ENCODE measurements at places on chromosomes 3 and 15.

DNA sequence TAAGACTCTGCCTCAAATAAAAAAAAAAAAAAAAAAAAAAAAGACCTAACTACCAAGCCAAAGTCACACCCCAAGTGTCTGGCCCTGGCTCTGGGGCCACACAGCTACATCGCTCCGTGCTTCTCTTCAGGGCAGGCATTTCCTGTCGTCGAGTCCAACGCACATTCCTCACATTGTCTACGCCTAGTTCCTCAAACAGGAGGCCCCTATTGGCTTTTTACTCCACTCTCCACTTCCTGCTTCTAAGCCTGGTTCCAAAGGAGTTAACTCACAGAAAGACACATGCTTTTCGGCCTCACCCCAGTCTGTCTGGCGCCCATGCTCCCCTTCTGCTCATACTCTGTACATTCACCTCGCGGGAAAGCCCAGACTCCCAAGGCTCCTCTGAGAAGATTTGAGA lies 28.8 kb downstream of the KNG1 start:
- DNase-seq, result no peak

- no peak for DNase-seq
Measured at GRCh38 chr3:73049319-73049718, 12.1 kb upstream of the EBLN2 start.

GRCh38 chr3:127768346-127769008 lies 53.8 kb downstream of the MGLL start:
- DNase-seq, result no peak

DNA sequence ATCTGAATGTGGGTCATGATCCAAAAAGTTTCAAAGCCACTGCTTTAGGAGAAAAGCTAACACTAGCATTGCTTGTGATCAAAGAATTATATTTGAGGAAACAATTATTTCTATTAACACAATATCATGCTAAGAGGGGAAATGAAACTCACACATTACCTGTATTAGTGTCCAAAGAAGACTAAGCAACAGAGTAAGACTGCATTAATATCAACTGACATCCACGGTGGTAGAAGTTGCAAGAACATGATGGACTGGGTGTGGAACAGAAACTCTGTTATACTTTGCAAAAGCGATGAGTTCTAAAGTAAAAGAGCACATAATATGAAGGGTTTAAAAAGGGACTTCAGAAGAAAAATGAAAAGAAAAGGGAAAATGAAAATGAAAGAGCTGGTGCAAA lies 648.3 kb upstream of the NECTIN3 start:
- no peak for DNase-seq

GRCh38 chr15:70301396-70301795 lies 203.7 kb upstream of the TLE3 start:
- DNase-seq, result no peak

GRCh38 chr3:147403511-147403910 lies 2.8 kb downstream of the ZIC4 start:
- no peak for DNase-seq

DNA sequence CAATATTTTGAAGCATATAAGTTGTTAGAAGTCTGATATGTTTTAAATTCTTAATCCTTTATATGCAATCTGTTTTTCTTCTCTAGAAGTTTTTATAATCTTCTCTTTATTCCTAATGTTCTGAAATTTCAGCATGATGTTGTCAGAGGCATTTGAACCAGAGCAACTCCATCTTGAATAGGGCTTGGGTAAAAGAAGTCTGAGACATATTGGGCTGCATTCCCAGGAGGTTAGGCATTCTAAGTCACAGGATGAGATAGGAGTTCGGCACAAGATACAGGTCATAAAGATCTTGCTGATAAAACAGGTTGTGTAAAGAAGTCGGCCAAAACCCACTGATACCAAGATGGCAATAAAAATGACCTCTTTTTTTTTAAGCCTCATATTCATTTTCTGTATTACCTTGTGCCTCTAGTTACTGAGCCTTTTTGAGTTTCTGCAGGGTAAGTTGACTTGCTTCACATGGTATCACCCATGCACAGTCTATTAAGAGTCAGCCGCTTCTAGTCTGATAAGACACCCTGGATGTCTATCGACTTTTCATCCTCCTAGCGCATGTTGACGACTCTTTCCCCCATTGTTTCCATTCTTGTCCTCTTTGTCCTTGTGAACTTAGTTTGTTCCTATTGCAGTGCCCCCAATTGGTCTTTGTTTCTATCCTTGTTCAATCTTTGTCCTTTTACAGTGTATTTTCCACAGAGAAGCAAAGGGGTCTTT lies 80.8 kb upstream of the RNU6-1 start:
- no peak for DNase-seq

DNA sequence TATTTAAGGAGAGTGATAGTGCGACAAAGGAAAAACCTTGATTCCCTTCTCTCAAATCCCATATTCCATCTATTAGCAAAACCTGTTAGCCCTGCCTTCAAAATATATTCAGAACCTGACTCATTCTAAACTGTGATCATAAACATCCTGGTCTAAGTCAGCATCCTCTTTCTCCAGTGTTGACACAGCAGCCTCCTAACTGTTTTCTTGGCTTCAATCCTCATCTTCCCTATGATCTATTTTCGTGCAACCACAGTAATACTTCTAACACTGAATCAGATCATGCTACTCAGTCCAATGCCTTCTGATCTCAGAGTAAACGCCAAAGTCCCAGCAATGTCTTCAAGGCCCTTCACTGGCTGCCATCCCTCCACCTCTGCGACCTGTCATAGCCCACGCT lies 785.1 kb downstream of the EDEM1 start:
- DNase-seq, result no peak

DNA sequence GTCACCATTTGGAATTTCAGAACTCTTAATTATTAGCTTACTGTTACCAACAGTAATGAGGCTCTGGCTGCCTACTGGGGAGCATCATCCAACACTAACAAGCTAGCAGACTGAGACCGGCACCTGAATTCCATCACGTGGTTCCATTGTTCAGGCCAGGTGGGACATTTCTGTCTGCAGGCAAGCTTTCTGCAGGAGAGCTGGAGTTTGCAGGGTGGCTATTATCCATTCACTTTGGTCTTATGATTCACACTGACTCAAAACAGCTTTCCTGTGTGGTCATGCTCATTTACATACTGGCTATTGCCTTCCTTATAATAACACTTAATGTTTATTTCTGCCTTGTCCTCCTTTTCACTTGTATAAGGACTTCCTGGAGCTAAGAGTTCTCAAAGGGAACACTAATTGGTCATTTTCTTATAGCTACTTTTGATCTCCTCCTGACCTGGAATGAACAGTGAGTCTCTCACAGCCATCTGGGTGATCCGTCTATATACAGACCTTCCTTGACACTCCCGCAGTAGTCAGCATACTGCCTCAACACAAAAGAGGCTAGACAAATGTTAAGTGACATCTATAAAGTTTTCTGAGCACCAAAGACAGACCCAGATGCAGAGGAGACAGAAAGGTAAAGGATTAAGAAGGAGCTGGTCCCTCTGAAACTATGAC lies 695.4 kb downstream of the FHIT start:
- DNase-seq, result no peak

DNA sequence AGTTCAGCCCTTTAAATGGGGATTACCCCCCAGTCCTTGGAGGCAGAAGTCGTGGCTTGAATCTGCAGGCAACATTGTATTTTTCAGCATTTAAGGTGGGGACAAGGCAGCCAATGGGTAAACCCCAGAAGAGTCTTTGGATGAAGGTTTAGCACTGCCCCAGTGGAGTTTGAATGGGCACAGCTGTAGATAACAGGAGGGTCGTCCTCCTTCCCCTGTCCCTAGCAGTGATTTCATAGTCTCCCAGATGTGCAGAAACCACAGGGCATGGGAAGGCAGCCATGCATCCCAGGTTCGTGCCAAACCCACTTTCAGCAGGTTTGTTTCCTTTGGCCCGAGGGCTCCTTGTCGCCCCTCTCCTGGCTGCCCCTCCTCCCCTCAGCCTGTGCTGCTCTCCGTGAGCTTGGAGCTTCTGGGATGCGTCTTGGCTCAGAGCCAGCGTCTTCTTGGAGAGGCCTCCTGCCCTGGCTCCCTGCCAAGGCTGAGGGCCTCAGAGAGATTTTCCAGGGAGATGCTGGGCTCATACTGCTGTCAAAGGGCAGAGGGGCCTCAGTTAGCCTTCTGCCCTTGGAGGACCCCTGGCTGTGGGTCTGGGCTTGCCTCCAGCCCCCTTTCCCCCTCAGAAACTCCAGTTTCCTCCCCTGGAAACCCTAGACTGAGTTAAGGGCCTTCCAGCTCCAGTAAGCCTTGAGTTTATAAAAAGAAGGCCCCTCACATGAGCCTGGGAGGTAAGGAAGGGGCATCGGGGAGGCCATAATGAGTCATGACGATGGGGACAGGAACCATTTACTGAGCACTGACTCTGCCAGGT lies 48.9 kb upstream of the POLG start:
- no peak for DNase-seq

GRCh38 chr3:123813876-123814275 lies 70.3 kb downstream of the MYLK start:
- DNase-seq, result no peak

GRCh38 chr3:118808723-118809122 lies 225.9 kb downstream of the IGSF11 start:
- no peak for DNase-seq

GRCh38 chr3:29686889-29687592 lies 406.2 kb downstream of the RBMS3 start:
- DNase-seq, result no peak

GRCh38 chr3:105503191-105503593 lies 136.5 kb downstream of the ALCAM start:
- DNase-seq, result no peak

DNA sequence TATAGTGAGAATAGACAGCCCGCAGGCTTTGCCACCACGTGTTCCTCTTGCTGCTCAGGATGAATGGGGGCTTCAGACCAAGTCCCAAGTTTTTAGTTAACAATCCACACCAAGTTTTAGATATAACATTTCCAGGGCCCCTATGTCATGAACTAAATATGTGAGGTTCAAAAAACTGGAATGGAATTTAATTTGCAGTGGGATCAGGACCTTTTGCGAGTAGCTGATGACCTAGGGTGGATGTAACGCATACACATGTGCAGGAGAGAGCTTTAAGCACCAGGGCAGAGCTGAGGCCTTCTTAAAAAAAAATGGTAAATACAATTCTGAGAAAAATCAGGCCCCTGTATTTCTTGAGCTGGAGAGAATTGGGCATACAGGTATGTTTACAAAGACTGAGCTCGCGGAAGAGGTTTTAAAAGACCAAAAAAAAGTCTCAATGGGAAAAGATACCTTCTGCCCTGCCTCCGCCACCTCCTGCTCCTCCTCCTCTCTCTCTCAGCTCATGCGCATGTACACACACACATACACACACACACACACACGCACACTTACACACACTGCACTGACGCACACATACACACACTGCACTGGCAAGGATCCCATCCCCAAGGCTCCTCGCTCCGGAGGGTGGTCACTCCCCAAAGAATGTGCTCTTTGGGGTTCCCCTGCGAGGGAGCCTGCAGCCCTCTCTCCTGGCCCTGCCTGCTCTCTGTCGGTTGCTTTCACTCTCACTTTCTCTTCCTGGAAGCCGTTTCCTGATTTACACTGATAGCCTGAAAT lies 48.2 kb upstream of the IGF1R start:
- no peak for DNase-seq

DNA sequence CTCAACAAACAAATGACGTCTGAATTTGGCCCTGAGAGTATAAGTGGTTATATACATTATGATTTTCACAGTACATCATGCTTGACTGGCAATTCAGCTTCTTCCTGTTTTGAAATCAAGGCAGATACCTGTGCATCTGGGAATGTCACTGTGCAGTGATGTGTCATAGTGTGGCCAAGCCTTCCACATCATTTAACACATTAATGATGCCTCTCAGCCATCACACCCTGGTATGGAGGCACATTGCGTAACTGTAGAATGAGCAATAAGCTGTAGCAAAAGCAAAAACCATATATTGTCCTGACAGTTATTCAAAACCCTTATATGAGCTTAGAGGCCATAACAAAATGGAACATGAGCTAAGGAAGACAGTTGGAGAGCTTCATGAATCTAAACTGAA lies 246.0 kb downstream of the EPHA3 start:
- DNase-seq, result no peak

Data from GOT3 (cell line).